Stimulated activated CD4-positive, alpha-beta T cell treated with anti-CD3 and anti-CD28 coated beads, Interleukin-1b, Interleukin-23, amount 100 ng/mL, for 1 hour (primary cell): ENCODE measurements at places on chromosomes 5 and 9.

DNA sequence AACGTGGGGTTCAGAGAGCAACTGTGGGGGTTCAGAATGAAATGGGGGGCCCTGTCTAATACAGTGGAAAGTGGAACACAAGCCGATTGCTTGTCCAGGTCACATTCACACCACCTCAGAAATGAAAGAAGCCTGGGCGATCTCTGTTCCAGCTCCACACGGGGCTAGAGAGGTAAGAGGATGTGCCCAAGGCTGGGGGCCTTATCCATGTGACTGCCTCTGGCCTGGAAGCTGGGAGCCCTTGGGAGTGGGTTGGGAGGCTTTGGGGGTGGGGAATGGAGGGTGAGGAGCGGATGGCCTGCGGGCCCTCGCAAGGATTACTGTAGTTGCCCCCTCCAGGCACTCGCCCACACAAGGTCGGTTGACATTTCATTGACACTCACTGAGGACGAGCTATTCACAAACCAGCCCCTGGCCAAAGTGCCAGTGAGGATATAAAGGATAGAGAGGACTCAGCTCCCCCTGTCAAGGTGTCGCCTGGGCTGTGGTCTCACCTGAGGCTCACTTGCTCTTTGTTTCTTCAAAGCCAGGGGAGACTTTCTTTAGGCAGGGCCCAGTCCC, 86.7 kb downstream of the LIFR start:
- no peak for DNase-seq

- no peak for DNase-seq
These were observed 47.2 kb downstream of the GPBP1 start for GRCh38 chr5:57221049-57221568.

GRCh38 chr5:58498340-58498942, 7.2 kb downstream of the GAPT start:
- DNase-seq = no peak

- no peak for DNase-seq
These were observed 35.6 kb downstream of the MRPL36 start for GRCh38 chr5:1763960-1764605.

- no peak for DNase-seq
These were observed 65.5 kb downstream of the ACO1 start for GRCh38 chr9:32449969-32450368.

DNA sequence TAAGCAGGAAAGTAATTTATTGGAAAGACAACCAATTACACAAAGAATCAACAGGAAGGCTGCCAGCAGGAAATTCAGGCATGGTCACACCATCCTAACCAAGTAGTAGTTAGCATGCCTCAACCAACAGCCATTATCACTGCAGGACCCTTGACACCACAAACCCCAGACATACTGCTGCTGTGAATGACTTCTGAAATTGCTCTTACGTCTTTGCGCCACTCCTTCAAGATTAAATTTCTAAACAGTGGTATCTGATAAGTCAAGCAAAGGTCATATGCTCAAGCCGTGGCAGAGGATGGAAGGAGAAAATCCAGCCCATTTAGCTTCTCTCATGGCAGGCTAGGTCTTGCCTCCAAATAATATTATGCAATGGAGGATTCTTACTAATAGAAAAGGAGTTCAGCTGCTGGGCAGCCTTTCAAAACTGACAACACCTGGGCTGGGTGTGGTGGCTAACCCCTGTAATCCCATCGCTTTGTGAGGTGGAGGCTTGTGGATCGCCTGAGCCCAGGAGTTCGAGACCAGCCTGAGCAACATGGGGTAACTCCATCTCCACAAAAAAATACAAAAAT, 5.0 kb upstream of the PTGER4 start:
- DNase-seq = no peak

DNA sequence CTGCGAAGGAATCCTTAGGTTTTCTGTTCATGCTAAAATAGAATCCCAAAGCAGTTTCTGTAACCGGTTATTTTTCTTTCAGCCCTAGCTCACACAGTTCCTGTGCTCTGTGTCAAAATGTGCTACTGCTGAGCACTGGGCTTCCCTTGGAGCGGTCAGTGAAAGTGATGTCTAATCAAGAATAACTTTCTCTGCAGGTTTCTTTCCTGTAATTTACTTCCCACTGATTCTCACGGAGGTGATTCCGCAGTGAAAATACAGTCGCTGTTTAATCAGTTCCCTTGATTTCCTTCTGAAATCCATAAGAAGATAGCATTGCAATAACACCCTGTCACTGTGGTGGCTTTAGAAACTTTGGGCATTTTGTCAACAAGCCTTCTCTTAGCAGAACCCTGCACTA, 112.0 kb upstream of the ISL1 start:
- no peak for DNase-seq

DNA sequence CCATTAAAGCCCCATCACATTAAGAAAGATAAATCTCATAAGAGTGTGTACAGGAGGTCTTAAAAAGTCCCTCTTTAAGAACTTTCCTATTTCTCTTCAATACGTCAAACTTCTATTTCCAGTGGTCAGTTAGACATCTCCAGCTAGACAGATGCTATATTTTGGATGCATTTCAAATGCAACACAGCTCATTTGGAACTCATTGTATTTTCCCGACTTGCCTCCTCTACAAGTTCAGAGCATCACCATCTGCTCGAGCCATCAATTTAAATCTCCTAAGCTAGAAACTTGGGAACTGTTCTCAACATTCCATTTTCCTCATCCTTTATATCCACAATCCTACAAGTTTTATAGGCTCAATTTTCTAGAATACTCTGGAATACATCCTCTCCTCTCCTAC, 3.2 kb upstream of the UHRF2 start:
- DNase-seq = no peak

GRCh38 chr5:133843911-133844310, 124.5 kb downstream of the C5orf15 start:
- DNase-seq = no peak

- no peak for DNase-seq
These were observed 200.5 kb upstream of the GAS1 start for GRCh38 chr9:87147839-87148238.

GRCh38 chr5:104569621-104570020, 1007.0 kb upstream of the NUDT12 start:
- no peak for DNase-seq

DNA sequence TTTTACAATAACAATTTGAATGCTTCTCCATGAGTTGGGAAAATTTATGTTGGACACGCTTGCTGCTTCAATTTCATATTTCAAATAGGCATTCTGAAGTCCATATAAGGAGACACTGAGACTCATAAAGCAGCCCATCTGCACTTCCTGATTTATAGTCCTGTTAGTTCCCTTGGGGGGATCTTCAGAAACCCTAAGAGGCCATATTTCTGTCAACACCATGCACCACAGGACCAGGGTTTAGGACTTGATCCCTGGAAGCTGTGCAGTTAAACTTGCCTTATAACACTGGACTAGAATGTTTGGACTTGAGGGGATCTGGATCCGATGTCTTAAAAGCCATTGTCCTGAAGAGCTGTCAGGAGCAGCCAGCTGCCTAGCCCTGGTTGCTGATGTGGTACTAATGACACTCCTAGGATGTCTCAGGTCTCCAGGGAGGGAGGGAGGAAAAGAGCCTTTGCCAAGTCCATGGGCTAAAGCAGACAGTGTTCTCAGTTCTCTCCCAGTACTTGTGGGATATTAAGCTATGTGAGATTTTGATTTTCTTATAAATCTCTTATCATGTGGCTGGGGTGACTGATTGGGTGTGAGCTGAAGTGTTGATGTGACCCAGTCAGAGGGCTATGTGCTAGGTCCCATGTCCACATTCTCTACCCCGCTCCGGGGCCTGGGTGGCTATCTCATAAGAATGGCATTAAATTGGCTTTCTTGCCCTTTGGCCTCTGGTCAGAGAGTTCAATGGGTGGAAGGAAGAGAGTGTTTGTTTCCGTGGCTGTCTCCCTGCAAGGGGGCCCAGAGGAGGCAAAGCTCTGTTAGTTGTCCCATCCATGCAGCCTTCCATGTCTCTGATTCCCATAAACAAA, 399.8 kb downstream of the OSTF1 start:
- DNase-seq = no peak

- DNase-seq = no peak
These were observed 118.6 kb upstream of the DAB2 start for GRCh38 chr5:39543335-39543734.

DNA sequence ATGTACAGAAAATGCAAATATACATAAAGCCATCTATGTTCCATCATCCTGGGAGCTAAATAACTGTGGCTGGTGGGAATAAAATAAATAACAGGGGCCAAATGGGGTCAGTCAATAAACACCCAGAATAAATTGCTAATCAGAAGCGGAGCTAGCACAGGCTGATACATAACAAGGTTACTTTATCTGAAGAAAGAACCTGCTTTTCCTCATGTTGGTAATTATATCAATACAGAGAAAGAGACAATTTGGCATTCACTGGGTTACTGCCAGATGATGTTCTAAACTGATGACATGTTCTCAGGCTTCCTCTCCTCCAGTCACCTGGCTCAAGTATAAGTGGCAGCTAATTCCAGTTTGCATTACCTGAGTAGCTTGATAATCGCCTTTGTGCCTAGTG, 144.9 kb upstream of the CD180 start:
- no peak for DNase-seq

DNA sequence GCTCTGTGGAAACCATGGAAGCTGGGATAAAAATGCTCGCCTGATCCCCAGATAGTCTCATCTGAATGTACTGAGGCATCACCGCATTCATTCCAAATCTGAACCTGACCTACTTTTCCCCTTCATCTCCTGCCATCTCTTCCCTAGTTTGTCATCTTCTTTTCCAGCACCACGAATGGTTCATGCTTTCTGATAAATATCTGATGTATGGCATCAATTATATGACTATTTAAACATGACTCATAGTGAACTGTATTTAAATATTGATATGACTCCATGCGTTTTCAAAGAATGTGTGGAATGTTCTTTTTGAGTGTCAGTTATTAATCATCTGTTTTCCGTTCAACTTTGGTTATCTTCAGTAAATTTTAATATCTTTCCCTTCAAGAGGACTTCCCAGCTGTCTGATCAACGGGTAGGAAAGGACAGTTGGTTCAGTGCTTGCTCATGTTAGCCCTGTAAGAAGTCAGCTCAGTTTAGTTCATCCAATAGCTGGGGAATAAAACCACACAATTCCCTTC, 21.1 kb downstream of the BASP1 start:
- no peak for DNase-seq

DNA sequence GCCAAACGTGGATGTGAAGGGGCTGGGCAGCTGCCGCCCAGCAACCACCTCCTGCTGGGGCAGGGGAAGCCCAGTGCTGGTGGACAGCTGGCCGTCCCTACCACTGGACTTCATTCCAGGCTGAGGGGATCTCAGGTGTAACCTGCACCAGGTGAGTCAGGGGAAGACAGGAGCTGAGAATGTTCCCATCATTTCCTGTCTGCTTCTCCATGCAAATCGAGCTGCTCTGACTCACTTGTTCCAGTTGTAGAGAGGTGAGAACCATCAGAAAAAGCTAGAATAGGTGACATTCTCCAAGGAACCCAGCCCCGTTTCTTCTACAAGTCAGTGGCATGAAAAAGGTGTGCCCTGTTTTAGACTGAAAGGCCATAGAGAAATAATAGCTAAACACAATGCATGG, 21.8 kb upstream of the BARX1 start:
- no peak for DNase-seq

DNA sequence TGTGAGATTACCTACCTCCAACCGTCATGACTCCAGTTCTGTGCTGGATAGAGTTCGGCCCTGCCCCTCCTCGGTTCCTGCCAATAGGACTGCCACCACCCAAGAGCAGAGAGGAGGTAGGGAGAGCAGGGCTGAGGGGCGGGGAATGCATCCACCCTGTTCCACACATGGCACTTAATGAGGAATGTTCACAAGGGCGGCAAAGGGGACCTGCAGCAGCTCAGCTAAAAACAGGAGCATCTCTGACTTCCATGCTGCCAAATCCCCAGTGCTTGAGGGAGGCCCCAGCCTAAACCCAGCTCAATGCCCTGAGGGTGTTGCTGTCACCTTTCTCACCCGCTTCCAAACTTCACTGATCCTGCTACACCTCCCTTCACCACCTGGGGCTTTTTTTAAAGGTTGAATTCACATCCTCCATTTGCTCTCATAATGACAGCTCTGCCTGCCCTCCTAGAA, 7.8 kb upstream of the DELE1 start:
- DNase-seq = no peak

DNA sequence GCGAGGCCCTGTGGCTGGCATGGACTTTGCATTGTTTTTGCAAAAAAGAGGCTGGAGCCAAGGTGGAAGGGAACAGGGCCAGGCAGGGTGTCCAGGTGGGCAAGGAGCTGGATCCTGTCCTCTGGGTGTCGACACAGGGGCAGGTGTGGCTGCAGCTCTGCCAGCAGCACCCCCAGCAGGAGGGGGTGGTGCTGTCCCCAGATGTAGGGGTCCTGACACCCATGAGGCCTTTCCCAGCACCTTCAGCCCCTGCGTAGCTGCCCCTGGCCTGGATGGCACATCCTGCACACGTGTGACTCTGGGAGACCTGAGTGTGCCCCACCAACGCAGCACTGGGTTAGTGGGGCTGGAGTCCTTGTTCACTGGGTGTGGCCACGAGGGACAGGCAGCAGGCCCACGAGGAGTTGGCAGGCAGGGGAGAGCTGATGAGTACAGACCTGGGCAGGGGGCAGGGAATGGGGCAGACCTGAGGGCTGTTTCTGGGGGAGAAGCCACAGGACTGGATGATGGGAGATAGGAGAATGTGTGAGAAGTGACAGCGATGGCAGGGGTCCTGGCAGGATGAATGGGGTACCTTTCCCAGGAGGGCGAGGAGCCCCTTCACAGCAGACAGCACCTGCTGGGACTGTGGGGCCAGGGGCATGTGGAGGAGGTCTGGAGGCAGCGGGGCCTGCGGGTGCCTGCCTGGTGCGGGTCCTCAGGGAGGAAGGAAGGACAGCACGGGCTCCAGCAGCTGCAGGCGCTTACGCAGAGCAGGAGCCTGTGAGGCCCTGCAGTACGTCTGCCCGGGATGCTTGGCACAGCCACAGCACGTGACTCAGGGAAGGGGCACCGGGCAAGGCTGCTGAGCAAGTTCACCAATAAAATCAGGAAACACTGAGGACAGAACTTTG, 3.6 kb upstream of the RASGEF1C start:
- DNase-seq = no peak

DNA sequence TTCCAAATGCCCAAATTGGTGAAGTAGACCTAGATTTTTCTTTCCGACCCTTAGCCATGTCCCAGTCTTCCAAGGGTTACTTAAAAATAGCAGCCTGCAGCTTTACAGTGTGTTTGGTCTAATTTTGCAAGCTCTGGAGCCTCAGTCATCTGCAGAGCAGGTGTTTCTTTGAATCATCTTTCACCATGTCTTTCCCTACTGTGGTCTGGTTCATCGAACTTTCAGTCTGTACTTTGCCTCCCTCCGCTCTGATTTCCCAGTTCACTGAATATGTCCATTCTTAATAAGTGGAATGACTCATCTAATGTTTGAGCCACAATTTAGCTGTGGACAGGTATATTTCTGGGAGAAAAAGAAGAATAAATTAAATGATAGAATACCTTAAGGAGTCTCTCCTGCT, 1060.7 kb downstream of the EFNA5 start:
- no peak for DNase-seq

- DNase-seq = no peak
These were observed 133.4 kb downstream of the OLFM1 start for GRCh38 chr9:135220601-135221575.

GRCh38 chr9:87213948-87214347, 266.6 kb upstream of the GAS1 start:
- no peak for DNase-seq
